ENCODE measurements at places on chromosomes 6 and 20.

DNA sequence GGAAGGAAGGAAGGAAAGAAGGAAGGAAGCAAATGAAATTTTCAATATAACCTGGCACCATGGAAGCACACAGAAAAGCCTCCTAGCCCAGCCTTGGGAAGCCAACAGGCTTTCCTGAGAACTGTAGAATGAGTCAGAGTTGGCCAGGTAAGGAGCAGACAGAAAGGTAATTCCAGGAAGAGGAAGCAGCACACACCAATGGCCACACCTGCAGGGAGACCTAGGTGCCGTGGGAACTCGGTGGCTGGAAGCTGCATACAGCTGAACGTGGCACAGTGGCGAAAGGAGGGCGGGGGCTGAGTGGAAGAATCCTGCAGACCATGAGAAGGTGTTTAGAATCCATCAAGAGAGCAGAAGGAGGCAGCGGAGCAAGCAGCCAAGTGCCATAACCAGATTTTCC lies 224.8 kb upstream of the RREB1 start:
- DNase-seq: no peak

- DNase-seq: peak; percentile 8
Measured at GRCh38 chr6:21265730-21266044, 327.9 kb upstream of the SOX4 start.

GRCh38 chr20:21507400-21508229 lies 6.2 kb downstream of the NKX2-2 start:
- no peak for DNase-seq

GRCh38 chr6:36285797-36286196 lies 15.9 kb downstream of the PNPLA1 start:
- no peak for DNase-seq

GRCh38 chr20:19289451-19289850 lies 77.0 kb downstream of the SLC24A3 start:
- DNase-seq: no peak

DNA sequence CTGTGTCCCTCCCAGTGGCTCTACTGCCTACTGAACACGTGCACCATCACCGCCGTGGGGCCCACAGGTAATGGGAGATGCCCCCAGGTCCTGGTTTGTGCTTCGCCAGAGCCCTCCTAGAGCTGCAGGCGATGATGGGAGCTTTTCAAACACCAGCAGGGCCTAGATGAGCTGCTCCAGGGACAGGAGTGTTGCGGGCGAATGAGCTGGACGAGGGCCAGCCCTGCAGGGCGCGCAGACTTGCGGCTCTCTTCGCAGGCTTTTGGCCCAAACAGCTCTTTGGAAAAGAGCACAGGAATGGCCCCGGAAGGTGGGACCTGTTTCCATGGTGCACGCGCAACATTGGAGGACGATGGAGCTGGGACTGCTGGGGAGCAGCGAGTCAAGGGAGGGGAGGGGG lies 409.3 kb upstream of the SULF2 start:
- DNase-seq: no peak

GRCh38 chr6:118677193-118677592 lies 25.8 kb upstream of the CEP85L start:
- no peak for DNase-seq

DNA sequence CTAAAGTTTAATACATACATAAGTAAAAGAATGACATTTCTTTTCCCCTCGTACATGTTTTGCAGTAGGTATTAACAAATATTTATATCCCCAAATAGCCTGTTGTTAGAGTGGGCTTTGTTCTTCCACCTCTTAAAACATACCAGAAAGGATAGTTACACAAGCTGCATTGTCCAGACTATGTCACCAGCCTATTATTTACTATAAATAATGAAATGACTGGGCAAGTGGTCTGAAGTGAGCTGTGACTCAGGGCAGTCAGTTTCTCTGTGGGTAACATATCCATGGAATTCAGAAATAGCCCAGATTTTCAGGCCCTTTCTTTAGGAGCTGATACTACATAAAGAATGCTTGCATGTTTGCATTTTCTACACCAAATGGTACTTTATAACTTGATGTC lies 60.1 kb downstream of the FUT9 start:
- DNase-seq: no peak

DNA sequence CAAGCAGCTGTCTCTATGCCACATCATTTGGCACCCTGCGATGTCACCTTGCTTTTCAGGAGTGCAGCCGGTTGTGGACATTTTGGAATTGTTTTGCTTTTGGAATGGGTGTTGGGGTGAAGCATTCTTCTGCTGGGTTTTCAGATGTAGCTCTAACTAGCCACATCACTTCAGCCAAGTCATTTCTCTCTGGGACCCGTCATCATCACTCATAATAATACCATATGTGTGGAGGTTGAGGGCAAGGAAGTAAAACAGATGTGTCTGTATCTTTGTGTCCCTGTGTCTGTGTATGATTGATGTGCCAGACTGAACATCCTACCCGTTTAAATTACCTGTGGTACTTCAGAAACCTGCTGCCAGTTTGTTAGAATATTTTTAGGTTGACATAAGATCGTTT lies 49.5 kb upstream of the TULP4 start:
- peak; percentile 63 for DNase-seq

DNA sequence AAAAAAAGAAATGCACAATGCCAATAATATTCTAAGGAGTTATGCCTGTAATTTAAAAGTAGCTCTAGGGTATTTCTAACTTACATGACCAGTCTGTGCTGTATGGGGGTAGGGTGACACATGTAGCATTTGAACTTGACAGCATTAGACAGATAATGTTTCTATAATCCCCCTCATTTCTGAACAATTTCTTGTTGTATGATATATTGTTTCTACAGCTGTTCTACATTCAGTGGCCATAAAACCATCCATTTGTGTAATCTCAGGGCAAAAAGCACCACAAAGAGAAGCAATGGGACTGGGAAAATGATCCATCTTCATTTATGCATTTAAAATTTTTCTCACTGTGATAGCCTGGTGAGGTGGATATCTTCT lies 767.8 kb downstream of the TFAP2A start:
- DNase-seq: no peak

DNA sequence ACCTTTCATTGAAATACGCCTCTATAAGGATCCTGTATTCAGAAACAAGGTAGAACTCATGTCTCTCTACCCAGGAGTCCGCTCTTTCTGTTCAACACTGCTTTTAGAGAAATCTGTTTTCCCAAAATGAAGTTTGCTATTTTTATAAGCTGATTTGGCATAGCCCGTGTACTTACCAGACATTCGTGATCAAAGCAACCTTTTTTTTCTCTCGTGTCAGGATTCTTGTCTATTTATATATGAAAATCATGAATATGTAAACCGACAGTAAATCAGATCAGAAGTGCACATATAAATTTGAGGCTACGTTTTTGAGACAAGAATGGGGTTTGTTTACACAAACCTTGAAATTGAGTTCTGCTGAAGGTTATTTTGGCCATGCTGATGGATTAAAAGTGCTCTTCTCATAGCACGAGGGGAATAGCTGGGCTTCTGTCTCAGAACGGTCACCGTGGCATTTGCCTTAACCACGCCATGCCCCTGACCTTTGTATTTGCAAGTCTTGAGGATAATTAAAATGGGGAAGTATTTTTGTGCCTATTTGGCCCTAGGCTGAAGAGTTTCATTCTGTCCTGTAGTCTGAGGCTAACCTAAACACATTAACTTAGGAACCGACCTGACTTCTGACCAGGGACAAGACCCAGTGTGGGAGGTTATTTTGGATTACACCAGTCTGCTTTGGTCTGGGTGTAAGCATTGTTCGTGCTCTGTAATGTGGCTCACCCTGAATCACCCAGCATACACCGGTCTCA lies 118.6 kb downstream of the MAP3K4 start:
- no peak for DNase-seq

GRCh38 chr6:13517116-13517515 lies 29.7 kb upstream of the GFOD1 start:
- no peak for DNase-seq

DNA sequence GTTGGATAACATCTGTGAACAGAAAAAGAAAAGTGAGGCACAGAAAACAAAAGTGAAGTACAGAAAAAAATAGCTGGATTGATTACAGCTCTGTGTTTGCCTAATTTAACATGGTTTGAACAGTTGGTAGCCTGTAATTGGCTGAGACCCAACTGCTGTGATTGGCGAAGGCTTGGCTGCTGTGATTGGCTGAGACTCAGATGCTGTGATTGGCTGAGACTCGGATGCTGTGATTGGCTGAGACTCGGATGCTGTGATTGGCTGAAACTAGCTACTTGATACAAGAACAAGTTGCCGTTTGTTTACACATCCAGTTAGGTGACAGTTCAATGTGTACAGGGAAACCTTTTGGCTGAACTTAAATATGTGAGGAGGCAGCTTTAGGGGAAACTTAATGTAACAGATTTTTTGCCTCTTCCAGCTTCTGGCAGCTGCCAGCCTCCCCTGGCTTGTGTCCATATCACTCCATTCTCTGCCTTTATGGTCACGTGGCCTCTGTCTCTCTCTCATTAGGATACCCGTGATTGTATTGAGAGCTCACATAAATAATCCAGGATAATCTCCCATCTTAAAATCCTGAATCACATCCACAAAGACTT lies 223.4 kb upstream of the FOXA2 start:
- no peak for DNase-seq

GRCh38 chr6:160756871-160757270 lies 54.8 kb downstream of the PLG start:
- no peak for DNase-seq

GRCh38 chr6:77463861-77464494 lies 687 bp upstream of the HTR1B start:
- no peak for DNase-seq

GRCh38 chr20:8663424-8663823 lies 405.5 kb upstream of the PLCB4 start:
- DNase-seq: no peak

DNA sequence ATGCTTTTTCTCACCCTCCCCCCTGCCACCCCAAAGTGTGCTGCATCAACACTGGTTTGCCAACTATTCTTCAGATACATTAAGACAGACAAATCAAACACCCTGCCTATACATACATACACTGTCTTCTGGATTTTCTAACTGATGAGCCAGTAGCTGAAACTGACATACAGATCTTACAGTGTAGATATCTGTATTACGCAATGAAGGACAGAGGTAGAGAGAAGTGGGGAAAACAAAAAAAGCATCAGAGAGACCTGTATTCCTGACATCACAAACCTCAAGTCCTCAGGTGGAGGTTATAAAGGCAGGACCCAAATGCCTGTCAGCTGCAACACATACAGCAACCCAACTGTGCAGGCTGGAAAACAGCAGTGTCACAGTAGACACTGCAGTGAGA lies 535.4 kb downstream of the HACE1 start:
- DNase-seq: no peak

- no peak for DNase-seq
Measured at GRCh38 chr20:10047427-10047826, 12.6 kb downstream of the ANKEF1 start.

DNA sequence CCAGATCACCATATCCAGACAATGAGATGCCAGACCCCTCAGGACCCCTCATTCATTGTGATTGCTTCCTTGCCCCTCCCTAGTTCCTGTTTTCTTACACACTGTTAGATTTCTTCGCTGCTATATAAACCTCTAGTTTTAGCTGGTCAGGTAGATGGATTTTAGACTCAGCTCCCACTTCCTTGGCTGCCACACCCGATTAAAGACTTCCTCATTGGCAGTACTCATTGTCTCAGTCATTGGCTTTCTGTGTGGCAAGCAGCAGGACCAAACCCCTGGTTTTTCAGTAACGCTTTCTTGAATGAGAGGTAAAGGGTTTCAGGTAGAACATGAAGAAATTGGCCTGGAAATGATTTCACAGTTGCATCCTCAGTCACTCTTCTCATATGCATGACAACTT lies 47.9 kb downstream of the QRSL1 start:
- no peak for DNase-seq

DNA sequence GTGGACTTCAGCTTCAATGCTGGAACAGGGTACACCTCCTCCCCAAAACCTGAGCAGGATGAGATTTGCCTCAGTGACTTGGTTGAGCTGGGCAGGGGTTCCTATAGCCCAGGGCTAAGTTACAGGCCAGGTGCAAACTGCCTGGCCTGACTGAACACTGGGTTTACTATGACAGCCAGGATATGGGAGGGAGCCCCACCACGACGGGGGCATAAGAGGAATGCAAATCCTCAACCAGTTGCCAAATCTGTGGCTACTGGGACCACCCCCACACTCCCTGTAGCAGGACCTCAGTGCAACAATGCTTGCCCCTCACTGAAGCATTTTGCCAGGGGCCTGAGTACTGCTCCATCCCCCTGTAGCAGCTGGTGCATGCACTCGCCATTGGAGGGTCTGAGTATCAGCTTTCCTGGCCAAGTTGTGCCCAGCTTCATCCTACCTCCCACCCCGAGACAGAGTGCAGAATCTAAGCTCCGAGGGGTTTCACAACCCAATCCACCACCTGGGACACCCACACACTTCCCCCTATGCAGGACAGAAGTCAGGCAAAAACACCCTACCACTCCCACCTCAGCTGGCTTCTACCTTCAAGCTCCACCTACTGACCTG lies 27.6 kb downstream of the TREML4 start:
- no peak for DNase-seq

GRCh38 chr6:168524571-168525001 lies 83.6 kb downstream of the SMOC2 start:
- DNase-seq: no peak

- DNase-seq: no peak
Measured at GRCh38 chr6:167501831-167502385, 177.0 kb downstream of the TTLL2 start.

Data from activated CD4-positive, alpha-beta T cell treated with anti-CD3 and anti-CD28 coated beads, Interleukin-2, Interleukin-4, amounts not matched to agents 100 ng/mL and 50 ng/mL, durations not matched to agents 16 hours and 8 hours (primary cell).